ENCODE measurements at places on chromosomes 1 and 21.
A peak's percentile ranks its signal among the peaks of the same experiment; 100 is the strongest.

GRCh38 chr21:31334648-31335121 is 9.4 kb downstream of the TIAM1 start:
- DNase-seq, result no peak

DNA sequence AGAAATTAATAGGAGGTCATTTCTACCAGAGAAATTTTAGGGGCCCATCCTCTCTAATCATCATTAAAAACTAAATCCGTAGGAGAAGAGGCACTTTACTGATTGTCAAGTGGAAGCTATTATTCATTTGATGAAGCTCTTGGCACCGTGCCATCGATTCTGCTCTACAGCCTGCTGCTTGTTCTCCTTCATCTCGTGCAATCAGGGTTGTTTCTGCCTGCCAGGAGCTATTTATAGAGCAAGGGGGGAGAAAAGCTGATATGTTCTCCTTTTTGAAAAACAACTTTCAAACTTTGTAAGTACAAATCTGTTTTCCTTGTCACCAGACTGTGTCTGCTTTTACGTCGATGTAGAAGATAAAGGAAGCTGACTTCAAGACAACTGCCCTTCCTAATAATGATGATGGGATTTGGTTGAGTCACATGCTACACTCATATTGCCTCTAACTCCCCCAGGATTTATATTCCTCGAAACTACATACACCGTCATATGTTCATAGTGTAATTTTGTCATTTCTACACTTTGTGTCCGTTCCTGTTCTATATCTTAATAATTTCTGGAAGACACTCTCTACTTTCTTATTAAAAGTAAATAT is 169.6 kb upstream of the LHX8 start:
- DNase-seq, result peak; percentile 3

DNA sequence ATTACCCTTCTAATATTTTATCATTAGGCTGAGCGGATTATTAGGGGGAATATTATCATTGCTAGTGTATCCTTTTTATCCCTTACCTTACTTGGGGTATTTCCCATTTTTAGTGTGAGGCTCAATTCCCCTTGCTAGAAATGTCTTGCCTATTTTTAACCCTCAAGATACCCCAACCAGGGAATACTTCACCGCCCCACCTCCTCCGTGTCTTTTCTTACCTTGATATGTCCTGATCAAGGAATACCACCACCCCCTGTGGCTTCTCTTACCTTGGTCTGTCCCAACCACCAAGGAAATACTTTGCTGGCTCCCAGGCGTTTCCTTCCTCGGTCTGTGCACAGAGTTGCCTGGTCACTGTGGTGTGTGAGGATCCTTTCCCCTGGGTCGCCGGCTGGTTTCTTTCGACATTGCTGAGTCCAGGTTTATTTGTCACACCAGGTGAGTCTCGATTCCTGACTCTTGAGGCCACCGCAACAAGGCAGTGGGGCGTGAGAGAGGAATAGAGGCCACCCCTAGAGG is 57.8 kb downstream of the SERINC2 start:
- DNase-seq, result no peak

DNA sequence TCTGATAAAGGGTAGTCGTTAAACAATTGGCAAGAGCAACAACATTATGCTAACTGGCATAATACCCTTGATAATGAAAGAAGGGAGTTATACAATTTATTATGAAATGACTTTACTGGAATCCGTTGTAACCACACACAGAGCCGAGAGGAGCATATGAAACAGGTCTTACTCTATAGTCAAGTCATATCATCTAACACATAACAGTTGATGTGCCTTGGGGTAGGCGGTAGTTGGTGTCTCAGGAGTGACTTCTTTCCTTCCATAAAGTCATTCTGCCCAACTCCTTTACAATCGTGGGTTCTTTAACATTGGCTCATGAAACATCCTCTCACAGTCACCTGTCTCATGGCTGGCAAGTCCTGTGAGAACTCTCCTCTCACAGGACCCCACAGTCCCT is 225.2 kb downstream of the LTN1 start:
- no peak for DNase-seq

DNA sequence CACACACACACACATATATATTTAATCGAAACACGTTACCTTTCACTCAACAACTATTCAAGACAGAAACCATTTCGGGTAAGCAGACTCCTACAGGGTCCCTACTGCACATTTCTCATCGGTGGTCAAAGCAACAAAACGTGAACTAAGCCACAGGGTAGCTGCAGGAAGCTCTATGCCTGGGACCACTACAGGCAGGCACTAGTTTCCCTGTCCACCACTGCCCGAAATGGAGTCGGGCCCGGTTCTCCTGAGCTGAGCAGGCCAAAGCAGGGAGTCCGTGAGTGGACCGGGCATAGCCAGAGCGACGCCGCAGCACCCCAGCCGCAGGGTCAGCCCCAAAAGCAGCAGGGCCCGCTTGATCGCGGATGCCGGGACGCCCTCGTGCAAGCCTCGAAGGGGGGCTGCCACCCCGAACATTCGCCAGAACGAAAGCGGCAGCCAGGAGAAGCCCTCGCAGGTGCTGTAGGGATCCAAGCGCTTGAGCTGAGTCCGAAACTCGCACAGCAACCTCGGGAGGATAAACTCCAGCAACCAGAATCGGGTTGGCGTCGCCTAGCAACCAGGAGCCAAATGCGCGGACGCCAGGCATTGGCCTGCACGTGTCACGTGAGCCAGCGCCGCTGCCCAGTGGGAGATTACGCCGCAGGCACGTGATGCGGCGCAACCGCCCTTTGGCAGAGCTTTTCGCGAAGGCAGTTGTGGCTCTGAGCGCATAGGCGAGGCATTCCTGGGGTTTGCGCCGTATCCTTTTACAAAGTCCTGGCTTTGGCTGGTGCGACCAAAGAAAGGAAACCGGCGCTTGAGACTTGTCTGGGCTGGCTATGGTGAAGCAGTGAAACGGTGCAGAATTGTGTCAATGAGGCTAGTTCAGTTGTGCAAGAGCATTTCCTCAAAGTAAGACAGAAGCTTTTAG is 13.9 kb upstream of the DDI2 start:
- peak; percentile 97 for DNase-seq

DNA sequence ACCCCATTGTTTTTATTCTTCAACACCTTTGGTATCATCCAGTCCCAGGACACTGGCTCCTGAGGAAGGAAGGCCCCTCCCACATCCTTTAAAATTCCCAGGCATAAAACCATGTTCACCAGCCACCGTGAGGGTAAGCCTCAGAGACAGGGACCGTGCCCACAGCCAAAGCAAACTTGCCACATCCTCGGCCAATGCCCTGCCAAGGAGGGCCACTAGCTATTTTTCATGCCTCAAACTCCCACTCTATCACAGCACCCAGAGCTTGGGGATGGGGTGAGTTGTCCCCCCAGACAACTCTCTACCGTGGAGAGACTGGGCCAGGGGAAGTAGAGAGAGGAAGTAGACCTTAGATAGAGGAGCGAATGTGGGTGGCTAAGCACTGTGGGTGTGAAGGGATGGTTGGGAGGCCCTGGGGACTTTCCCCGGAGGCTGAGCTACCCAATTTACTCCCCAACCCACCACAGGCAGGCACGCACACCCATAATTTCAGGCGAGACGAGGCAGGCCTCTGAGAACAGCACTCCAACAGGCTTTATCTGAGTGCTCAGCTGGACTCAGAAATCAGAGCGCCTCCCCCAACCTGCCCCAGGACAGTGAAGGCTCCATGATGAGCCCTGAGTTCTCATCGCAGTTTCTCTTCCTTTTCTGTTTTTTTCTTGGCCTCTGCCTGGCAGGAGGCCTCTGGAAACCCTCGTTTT is 15.9 kb upstream of the BTG2 start:
- peak; percentile 99 for DNase-seq

DNA sequence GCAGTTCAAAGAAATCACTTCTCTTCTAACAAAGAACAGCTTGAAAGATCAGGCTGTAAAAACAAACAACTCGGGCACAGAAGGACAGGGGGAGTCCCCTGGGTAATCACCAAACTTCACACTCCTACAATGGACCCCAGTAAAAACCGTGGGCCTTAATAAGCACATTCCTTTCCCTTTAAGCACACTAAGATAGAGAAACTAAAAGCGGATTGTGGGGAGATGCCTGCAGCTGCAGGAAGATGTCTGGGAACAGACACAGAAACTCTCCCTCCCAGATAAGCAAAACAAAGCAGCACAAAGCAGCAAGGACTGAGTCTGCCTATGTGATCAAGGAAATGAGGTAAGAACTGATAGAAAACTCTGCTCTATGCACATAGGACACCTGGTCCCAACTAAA is 37.6 kb upstream of the CTBS start:
- DNase-seq, result no peak

GRCh38 chr1:65292861-65293593 is 16.3 kb upstream of the DNAJC6 start:
- DNase-seq, result no peak

- DNase-seq, result peak; percentile 86
These were observed at the start of gene HEYL for GRCh38 chr1:39639305-39640130. Gene HEYL (minus strand): TSS chr1:39639643. CDS start chr1:39639625, 18 bp downstream.

DNA sequence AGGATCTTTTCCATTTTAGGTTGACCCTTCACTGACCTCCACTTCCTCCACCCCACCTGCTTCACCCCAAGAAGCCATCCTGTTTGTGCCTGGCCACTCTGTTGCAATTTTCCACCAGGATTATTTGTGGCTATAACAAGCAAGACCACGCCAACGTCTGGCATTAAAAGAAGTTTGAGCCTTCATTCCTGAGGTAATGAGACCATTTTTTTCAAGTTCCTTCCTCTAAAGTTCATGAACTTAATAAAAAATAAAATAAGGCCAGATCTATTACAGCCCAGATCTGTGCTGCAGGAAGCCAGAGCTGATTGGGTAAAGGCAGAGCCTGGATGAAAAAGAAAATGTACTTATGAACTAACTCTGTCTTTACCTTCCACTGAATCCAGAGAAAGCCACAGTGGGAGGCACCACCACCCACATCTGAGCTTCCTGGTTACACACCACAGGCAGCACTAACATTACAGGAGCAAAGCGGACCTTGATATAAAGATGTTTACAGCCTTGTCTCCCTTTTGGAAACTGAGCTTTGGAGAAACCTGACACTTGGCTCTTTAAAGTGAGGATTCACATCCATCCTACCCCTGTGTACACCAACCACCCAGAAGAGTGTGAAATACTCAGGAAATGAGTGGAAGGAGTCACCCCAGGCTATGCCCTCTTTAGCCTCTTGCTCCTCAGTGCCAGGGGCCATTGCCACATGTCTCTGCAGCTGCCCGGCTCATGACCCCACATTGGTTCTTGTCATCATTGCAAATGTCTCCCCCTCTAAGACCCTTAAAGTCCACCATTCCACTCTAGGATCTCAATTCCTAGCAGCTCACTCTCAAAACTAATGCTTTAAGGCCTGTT is 293.6 kb downstream of the PLPP3 start:
- peak; percentile 15 for DNase-seq

DNA sequence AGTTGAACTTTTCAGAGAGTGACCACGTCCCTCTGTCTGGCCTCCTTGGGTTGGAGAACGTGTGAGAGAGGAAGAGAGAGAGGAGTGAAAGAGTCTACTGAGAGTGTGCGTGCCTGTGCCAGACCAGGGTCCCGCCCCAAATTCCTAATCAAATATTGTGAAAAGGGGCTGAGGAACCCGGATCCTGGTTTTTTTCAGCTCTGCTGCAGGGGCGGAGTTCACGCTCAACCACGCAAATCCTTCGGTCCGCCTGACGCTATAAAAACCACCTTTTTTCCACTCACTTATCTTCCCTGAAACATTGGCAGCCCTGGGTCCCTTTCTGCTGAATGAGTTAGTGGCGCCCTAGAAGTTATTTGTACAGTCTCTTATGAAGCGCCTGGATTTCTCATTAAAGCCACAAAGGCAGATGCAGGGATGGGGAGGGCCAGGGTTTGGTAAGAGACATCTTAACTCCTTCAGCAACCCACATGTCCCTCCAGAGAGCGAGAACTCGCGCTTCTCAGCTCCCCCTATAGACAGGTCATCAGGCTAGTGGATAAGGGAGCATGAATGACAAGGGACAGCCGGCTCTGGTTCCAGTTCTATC is at the start of gene FMOD:
Gene FMOD, minus strand, starts transcription at position 86 of the 589 bp plus-strand sequence. CDS start 2,852 bp downstream, outside the sequence.
- no peak for DNase-seq

GRCh38 chr1:58251430-58252073 is 295.0 kb downstream of the OMA1 start:
- peak; percentile 43 for DNase-seq

- no peak for DNase-seq
These were observed 59.6 kb downstream of the SELENOF start for GRCh38 chr1:86854352-86854751.

- no peak for DNase-seq
These were observed 15.1 kb upstream of the PCP4 start for GRCh38 chr21:39852021-39852721.

DNA sequence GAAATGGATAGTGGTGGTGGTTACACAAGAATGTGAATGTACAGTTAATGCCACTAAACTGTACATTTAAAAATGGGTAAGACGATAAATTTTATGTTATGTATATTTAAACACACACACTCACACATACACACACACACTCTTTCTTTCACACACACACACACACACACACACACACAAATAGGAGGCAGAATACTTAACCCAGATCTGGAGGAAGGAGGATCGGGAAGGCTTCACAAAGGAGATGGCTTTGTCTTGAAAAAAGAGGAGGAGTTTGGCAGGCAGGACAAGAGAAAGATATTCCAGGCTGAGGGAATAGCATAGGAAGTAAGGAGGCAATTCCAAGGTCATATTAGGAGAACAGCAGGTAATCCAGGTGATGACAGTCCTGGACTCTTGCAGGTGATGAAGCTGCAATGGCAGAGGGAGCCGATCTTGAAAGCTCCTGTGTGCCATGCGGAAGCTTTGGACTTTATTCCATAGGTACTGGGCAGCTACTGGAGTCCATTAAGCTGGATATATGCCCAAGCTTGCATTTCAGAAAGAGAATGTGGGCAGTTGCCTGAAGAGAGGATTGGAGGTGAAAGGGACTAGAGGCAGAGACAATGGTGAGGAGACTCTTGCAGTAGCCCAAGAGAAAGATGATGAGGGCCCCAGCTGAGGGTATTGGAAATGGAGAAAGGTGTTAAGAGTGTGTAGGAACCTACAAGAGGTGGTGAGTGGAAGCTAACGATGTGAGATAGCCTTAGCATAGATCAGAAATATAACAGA is 15.4 kb upstream of the LYST start:
- DNase-seq, result no peak

DNA sequence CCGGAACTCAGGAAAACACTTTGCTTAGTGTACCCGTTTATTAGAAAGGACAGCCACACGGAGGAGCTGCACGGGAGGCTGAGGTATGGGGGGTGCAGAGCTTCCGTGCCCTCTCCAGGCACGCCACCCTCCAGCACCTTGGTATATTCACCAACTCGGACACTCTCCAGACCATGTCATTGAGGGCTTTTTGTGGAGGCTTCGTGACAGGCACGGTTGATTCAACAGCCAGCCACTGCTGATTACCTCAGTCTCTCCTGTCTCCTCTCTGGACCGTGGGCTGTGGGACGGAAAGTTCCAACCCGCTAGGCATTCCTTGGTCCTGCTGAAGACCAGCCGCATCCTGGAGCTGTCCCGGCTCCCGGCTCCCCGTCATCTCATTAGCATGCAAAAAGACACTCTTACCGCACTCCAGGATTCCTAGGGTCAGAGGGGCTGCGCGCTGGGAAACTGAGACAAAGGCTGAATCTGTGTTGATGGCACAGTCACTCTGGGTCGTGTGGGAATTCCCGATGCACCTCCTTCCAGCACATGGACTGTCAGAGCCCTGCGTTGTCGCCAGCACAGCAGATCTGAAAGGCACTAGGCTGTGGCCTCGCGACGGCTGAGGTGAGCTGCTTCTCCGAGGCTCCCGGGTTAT is 65.6 kb downstream of the PRKCZ start:
- DNase-seq, result no peak

Data from suppressor macrophage (primary cell).